ENCODE measurements at places on chromosomes 4 and X.

DNA sequence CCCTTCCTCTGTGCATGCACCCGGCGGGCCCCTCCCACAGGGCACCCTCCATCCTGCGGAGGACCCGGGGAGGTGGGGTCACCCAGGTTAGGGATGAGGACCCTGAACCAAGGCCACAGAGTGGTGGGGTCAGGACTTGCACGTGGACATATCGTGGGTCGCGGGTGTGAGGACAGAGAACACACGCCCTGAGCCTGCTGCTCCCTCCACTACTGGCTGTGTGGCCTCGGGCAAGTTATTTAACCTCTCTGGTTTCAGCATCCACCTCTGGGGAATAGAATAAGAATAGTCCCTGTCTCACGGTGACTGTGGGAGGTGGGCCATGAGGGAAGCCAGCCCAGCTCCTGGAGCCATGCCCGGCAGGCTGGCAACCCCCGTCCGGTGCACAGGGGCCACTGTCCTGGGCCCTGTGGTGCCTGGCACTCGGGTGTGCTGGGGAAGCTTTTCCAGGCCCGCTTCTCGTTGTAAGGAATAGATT is 5.1 kb downstream of the PSAPL1 start:
- no peak for DNase-seq

DNA sequence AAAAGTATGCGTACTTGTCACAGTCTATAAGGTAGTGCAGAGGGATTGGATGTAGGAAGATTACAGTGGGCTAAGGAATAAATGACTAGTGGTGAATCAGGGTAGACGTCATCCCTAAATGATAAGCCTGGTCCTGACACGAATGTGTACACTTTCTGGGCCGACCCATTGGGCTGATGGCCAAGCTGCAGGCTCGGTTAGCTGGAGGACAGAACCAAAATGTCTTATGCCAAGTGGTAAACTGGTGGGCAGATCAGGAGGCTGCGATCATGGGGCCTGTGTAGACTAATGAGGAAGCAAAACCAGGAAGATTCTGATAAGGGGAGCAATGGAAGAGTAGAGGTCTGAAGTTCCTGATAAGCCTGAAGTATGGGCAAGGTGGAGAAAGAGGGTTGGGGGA is 272.8 kb upstream of the GATB start:
- no peak for DNase-seq

- no peak for DNase-seq
Observed at GRCh38 chr4:80614319-80614718, 278.8 kb downstream of the CFAP299 start.

- DNase-seq = no peak
Observed at GRCh38 chr4:5776510-5776909, 65.5 kb downstream of the EVC start.

- no peak for DNase-seq
Observed at GRCh38 chr4:71526637-71527406, 188.0 kb downstream of the SLC4A4 start.

Data from CD4-positive, alpha-beta T cell treated with Interferon alpha-2 for 1 hour (primary cell).